ENCODE measurements at places on chromosomes 2 and 18.

GRCh38 chr2:143452817-143453451 is 323.7 kb downstream of the ARHGAP15 start:
- no peak for DNase-seq

- DNase-seq = peak; percentile 34
Observed at GRCh38 chr2:219104107-219105035, 43.6 kb upstream of the IHH start.

GRCh38 chr2:227038550-227039189 is 125.3 kb downstream of the COL4A4 start:
- DNase-seq = no peak

DNA sequence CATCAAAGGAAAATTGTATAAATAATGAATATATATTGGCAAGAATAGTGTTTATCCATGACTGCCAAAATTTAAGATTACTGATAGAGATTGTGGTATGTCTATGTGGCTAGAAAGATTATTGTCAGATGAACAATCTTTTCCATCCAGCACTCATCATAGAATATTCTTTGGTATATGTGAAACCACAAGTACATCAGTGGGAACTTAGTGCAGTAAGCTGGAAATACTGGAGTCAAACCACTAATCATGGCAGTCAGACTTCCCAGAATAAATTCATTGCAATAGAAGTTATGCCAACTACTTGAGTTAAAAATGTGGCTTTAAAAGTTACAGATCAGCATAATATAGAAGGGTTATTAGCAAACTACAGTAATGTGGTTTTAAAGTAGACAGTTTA is 310.3 kb downstream of the GULP1 start:
- no peak for DNase-seq

- no peak for DNase-seq
Observed at GRCh38 chr2:241000831-241001321, 2.5 kb downstream of the SNED1 start.

All from renal cortical epithelial cell (primary cell).